Natural killer cell (primary cell): ENCODE measurements at places on chromosomes 2 and 18.

- no peak for DNase-seq
Measured at GRCh38 chr2:96756788-96757476, 3.8 kb upstream of the CNNM4 start.

DNA sequence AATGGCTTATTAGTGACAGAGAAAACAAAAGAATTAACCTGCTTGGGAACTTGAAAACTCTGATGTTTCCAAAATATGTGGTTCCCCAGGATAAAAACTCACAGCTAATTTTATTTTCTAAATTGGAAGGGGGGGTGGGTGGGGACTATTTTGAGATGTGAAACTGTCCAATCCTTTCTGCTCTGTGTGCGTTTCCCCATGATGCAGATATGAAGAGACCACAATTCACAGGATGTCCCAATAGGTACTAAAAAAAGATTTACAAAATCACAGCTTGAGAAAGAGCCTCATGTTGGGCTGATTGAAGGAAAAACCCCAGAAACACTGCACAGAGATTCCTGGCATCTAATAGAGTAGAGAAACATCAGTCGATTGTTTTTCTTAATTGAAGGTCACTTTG is 273.2 kb downstream of the ARHGAP15 start:
- no peak for DNase-seq

- DNase-seq = no peak
Measured at GRCh38 chr2:18491577-18491976, 68.9 kb downstream of the RDH14 start.

DNA sequence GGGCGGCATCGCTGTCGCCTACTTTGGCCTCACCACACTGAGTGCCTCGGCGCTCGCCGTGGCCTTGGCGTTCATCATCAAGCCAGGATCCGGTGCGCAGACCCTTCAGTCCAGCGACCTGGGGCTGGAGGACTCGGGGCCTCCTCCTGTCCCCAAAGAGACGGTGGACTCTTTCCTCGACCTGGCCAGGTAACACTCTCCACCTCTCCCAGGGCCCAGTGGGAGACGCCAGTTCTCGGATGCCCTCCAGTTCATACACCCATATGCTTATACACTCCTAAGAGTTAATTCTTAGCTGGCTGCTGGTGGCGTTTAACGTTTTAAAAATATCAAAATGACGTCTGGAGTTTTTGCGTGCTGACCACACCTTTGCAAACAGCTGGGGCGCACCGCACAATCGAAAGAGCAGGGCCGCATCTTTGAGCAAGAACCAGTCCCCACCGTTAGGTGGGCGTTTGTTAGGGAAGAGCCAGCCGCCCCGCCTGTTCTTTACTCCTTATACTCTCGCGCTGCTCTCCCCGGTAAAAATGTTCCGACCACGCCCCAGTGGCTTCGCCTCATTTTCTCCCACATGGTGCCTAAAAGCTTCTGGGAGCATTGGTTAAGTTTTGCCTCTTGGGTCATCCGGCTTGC is 899 bp downstream of the SLC1A4 start:
- DNase-seq = no peak

DNA sequence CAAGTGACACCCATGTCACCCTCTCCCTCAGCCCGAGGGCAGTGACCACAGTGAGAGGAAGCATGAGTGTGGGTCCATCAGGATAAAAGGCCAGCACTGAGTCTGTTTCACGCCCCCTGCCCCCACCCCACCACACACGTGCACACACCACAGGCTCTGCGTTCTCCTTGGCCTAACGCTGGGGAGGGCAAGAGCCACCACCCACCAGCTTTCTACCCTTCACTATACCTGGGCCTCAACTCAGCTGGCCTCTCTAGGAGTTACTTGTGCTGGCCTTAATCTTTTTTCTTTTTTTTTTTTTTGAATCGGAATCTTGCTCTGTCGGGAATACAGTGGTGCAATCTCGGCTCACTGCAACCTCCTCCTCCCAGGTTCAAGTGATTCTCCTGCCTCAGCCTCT is 140.5 kb downstream of the ZFP36L2 start:
- no peak for DNase-seq

GRCh38 chr2:191847764-191848163 is 876 bp upstream of the CAVIN2 start:
- no peak for DNase-seq

DNA sequence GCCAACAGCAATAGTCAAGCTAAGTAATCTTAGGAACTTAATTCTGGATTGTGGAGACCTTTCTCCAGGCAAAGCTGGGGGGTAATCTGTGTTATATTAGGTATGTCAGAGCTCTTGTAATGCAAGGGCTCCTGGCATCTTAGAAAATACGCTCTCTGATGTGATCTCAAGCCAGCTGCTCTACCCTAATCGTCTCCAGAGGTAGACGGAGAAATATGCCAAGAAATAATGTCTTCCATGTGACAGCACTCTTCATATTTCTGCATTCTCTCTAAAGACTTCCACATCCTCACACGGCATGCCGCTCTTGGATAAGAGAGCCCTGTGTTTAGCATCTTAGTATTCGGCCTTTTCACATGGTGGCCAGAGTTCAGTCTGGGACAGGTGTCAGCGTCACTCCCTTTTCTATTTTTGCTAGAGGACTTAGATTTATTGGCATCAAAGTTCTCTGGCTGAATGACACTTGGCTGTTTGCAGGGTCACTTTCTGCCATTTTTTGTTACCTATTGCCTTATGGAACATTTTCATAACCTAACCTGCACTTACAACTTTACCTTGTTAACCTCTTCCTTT is 25.2 kb downstream of the CAPN13 start:
- DNase-seq = no peak
